ENCODE measurements at places on chromosomes 2 and 18. TPM values are rescaled to one million over a fixed set of nuclear protein-coding genes. Genes with fewer than 3 reads are reported as not detected.

DNA sequence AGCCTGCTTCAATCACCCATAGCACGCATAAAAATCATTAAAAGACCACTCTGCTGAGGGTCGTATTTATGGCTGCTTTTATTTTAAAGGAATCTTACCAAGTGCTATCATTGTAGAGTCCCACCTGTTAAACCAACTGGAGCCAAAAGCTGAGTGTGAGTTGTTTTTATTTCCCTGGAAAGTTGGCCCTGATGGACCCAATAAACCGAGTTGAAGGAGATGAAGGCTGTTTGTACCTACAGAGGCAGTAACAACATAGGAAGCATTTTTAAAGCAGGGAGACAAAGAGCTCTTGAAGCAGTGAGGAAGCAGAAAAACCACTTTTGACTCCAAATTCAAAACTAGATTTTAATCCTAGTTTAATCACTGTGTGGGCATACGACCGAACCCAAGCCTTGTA is 6.4 kb downstream of the MBOAT2 start:
- no peak for DNase-seq

The POTEI gene
- not detected for polyA plus RNA-seq

DNA sequence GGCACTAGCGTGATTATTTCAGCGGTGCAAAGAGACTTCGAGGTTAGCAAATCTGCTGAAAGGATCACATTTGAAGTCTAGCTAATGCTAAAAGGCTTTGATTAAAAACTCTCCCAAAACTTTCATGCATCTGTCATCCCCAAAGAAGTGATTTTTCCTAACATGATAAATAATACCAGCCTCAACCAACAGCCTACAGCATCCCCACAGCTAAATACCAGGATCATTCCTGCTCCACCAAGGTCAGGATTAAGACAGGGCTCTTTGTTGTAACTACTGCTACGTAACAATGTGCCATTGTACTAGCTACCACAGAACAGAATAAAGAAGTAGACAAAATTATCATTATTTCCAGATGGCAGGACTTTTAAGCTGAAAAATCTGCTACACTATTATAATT is 1.6 kb downstream of the OR6B3 start:
- DNase-seq: no peak

The MBD5 gene
- polyA plus RNA-seq: 25.6 TPM

- no peak for DNase-seq
Observed at GRCh38 chr2:73776381-73776780, 3.5 kb downstream of the DUSP11 start.

The ID2 gene
- 23.1 TPM for polyA plus RNA-seq

GRCh38 chr2:148640767-148641166 is 3.8 kb upstream of the EPC2 start:
- peak; percentile 46 for DNase-seq

- no peak for DNase-seq
Observed at GRCh38 chr2:181058378-181059269, 78.2 kb downstream of the UBE2E3 start.

GRCh38 chr18:58556331-58557007 is 72.4 kb downstream of the ALPK2 start:
- DNase-seq: no peak

DNA sequence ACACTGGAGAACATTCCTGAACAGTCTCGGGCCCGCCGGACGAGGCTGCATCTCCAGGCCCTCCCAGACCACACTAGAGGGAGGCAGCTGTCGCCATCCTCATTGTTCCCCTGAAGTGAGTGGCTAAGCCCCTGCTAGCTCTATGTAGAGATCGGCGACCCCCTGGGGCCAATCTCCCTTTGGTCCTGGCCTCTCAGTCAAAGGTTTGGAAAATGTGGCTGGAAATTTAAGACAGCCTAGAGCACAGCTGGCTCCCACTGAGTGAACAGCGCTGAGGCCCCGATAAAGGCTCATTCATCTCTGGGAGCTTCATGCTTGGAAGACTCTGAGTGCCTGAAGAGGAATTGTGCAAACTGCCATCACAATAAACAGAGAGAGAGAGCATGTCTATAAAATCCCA is 360.3 kb downstream of the CLIP4 start:
- no peak for DNase-seq

- DNase-seq: no peak
Observed at GRCh38 chr2:23734416-23734815, 192.5 kb downstream of the ATAD2B start.

DNA sequence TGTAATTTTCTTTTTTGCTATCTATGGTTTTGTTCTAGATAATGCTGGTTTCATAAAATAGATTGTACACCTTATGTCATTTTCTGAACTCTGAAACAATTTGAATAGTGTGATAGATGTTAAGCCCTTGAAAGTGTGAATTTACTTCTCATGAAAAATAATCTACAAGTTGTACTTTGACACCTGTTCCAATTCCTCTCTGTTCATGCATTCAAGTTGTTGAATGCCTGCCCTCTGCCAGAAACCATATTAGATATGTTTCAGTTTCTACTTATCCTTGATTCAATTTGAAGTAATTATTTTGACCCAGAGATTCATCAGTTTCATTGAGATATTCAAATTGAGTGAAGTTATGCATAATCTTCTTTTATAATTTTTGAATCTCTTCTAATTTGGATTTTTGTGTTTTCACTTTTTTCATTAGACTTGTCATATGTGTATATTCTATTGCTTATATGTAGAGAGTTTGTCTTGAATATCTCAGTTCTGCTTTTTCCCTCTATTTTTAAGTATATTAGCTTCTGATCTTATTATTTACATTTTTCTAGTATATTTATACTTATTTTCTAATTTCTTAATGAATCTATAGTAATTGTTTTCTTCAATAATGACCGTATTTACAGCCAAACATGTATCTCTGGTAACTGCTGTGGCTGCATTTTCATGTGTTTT is 143.3 kb upstream of the TACR1 start:
- DNase-seq: no peak

- no peak for DNase-seq
Observed at GRCh38 chr2:45153121-45153520, 143.9 kb upstream of the SIX2 start.

GRCh38 chr2:149808556-149808955 is 221.0 kb upstream of the MMADHC start:
- peak; percentile 32 for DNase-seq

- peak; percentile 61 for DNase-seq
Observed at GRCh38 chr2:47323009-47323821, 79.7 kb upstream of the MSH2 start.

The KCNG2 gene
- 0.53 TPM for polyA plus RNA-seq

The TSN gene
- 50.4 TPM for polyA plus RNA-seq

- DNase-seq: peak; percentile 58
Observed at GRCh38 chr2:84815146-84815545, 65.7 kb downstream of the TRABD2A start.

The CEP68 gene
- polyA plus RNA-seq: 8.5 TPM

- DNase-seq: peak; percentile 51
Observed at GRCh38 chr18:8994603-8995002, 107.9 kb upstream of the NDUFV2 start.

GRCh38 chr18:77482190-77483085 is 232.8 kb downstream of the GALR1 start:
- no peak for DNase-seq

GRCh38 chr2:71727562-71727961 is 274.2 kb downstream of the DYSF start:
- no peak for DNase-seq

GRCh38 chr2:237604391-237604790 is 13.9 kb upstream of the RAB17 start:
- DNase-seq: no peak

The PTH2R gene
- not detected for polyA plus RNA-seq

GRCh38 chr2:131036696-131037397 is 56.4 kb downstream of the FAM168B start:
- no peak for DNase-seq
